ENCODE measurements at places on chromosomes 1 and 21.
A peak's percentile ranks its signal among the peaks of the same experiment; 100 is the strongest.

- no peak for DNase-seq
Observed at GRCh38 chr1:208085655-208086515, 158.3 kb downstream of the PLXNA2 start.

DNA sequence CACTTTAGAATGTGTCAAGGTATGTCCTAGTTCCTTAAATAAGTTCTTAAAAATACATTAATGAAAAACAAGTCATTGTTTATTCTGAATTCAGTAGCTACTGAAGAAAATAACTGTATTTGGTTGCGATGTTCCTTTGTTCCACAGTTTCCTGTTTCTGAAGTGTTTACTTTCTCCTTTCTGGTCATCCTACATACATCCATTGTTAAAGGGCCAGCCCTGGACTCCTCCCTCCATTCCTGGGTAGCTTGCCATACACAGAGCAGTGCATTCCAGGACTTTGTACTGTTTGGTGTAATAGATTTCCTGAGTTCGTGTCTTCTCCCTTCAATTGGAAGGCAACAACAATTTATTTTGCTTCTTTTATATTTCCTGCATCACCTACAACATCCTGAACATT lies 845.4 kb upstream of the CXADR start:
- DNase-seq = no peak

DNA sequence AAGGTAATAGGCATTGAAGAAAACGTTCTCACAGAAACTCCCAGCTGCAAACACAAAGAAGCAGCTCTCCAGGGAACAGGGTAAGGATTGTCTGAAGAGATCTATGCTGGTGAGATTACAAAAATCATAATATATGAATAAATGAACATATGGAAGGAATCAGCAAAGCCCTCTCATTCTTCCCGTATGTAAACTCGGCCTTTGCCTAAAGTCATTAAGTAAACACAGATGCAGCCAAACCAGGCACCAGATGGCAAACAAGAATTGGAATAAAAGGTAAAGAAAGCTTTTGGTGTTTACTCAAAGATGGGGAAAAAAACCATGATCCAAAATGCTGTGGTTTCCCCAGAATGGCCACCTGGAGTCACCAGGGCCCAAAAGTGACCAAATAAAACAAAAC lies 76.6 kb upstream of the HOOK1 start:
- no peak for DNase-seq

DNA sequence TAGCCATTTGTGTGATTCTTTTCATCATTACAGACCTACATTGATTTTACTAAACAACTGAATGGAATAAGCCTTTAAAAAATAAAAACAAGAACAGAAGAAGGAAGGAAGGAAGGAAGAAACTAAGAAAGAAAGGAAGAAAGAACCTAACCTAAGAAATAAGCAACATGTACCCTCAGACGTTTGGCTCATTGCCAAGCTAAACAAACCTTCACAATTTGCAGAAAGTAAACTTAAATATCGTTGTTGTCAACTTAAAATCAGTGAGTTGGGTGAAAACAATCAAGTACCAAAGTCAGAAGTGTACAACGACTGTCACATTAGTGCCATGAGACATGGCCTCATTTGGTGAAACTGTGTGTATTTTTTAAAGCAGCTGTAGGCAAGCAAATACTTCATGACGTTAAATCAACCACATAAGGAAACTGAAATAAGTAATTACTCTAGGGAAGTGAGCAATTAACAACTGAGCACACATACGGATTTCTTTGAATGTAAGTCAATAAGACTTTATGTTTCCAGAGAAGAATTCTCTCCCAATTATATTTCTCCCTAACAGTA lies 313.1 kb upstream of the TMPRSS15 start:
- DNase-seq = no peak

DNA sequence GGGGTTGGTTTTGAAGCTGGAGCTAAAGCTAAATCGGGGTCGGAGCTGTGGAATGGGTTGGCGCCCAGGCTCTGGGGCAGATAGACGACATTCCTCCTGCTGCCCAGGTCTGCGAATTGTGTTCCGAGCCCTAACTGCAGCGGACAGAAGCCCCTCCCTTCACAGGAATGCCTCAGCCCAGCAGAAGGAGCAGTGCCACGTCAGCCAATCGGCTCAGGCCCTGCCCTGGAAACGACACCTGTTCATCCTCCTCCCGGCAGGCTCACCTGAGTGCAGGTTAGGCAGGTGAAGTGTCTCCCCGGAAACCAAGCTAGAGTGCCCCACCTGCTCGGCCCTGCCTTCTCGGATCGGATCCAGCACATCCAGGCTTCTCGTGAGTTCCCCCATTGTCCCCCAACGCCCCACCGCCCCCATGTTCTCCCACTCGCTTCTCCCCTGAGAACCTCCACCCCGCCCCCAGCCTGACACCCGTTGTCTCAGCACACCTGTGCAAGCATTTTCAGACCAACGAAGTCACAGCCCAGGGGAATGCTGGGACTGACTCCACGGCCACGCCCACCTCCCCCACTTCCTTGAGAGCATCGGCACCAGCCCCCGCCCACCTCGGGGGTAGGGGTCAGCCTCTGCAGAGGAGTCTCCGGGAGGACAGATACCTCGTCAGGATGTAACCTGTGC lies 775 bp downstream of the TMEM125 start:
- no peak for DNase-seq

DNA sequence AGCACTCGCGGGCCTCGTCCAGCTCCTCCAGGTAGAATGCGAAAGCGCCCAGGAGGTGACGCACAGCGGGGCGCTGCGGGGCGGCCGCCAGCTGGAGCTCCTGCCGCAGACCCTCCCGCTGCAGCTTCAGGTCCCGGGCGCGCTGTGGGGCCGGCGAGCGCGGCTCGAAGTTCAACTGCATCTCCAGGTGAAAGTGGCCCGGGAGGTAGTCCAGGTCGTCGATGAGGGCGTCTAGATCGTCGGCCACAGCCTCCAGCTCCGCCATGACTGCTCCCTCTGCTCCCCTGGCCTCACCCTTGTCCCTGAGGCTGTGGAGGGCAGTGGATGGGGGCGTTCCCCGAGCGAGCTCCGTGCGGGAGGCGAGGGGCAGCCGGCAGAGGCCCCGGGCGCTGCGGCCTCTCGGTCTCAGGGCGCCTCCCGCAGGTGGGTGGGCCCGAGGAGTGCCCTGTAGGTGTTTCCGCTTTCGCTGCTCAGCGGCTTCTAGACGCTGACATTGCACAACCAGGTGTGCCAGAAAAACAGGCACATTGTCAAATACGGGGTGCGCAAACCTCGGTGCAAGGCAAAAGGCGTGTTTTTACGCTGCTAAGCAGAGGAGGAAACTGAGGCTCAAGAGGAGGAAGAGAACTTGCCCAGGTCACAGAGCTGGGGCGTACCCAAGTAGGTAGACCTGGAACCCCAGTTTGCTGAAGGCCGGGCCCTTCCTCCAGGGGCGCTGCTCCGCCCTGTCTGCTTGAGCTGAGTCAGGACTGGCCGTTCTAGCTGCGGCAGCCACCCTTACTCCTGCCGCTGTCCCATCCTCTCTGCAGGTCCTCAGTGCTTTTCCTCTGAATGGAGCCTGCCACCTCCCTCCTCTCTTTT lies at the start of gene TTC22:
Gene TTC22, minus strand, starts transcription at position 425 of the 861 bp plus-strand sequence. Its CDS starts 160 bp downstream, at position 265.
- DNase-seq = peak; percentile 56

GRCh38 chr1:37845786-37846185 lies 13.6 kb downstream of the MTF1 start:
- no peak for DNase-seq

- DNase-seq = no peak
Observed at GRCh38 chr1:26290882-26291261, 11.0 kb downstream of the SH3BGRL3 start.

GRCh38 chr1:37691497-37692077 lies 729 bp upstream of the CDCA8 start:
- DNase-seq = no peak

GRCh38 chr21:39972471-39972870 lies 105.2 kb downstream of the PCP4 start:
- DNase-seq = no peak

GRCh38 chr1:88680471-88680870 lies 3.6 kb upstream of the PKN2 start:
- DNase-seq = no peak

DNA sequence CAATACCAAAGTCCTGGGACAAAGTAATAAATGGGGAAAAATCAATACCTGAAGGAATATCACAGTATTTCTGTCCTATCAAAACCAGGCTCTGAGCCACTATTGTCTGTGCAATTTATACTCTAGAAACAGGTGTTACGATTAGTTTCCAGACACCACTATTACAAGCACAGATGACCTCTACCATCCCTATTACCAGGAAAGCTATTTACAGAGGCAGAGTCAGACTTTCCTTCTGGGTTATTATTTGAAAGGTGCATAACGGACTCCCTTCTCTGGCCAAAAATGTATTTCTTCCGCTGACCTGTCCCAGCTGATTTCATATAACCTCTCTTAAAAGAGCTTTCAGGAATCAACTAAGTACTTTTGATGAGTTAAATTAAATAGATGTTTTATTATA lies 154.6 kb upstream of the LRRC7 start:
- no peak for DNase-seq

GRCh38 chr1:157193219-157193618 lies 55.0 kb upstream of the ETV3 start:
- DNase-seq = no peak

GRCh38 chr1:189658381-189658780 lies 819.3 kb downstream of the BRINP3 start:
- DNase-seq = no peak

- DNase-seq = no peak
Observed at GRCh38 chr1:89436856-89437255, 73.0 kb downstream of the GBP6 start.

- no peak for DNase-seq
Observed at GRCh38 chr1:47724432-47724999, 272.7 kb downstream of the TRABD2B start.

- no peak for DNase-seq
Observed at GRCh38 chr1:39080831-39081270, 54.7 kb downstream of the NDUFS5 start.

- DNase-seq = no peak
Observed at GRCh38 chr1:61244114-61244513, 161.8 kb downstream of the NFIA start.

DNA sequence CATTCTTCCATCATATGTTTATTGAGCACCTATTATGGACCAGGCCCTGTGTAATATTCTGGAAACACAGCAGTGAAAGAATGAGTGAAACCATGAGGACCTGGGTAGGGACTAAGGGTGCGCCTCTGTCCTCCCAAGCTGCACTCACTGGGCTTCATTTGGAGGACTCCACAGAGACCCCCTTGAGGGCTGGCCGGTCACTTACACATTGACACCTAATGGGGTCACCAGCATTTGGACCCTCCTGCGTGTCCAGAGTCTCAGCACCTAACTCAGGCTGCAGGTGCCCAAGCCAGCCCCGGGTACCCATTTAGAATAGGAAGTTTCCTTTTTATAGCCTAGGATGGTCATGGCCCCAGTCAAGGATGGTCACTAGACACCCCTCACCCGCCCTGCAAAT lies 2.8 kb upstream of the FNDC5 start:
- DNase-seq = no peak

GRCh38 chr1:8682573-8682972 lies 134.9 kb downstream of the RERE start:
- no peak for DNase-seq

- no peak for DNase-seq
Observed at GRCh38 chr21:44940116-44940631, 345 bp downstream of the SLX9 start.

DNA sequence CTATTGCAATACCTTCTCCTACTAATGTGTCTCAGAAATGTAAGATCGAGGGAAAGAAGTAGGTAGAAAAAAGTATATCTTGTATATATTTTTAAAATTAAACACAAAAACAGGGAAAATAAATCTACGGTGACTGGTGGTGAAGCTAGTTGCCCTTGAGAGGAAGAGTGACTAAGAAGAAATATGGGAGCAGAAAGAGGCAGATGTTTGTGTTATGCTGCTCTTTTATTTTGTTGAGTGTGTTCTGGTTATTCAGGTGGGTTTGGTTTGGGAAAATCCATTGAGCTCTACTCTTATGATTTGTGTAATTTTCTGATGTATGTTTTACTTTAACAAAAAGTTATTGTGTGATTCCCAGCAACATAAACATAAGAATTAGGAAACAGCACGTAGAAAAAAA lies 444.9 kb upstream of the B3GALT2 start:
- DNase-seq = no peak

DNA sequence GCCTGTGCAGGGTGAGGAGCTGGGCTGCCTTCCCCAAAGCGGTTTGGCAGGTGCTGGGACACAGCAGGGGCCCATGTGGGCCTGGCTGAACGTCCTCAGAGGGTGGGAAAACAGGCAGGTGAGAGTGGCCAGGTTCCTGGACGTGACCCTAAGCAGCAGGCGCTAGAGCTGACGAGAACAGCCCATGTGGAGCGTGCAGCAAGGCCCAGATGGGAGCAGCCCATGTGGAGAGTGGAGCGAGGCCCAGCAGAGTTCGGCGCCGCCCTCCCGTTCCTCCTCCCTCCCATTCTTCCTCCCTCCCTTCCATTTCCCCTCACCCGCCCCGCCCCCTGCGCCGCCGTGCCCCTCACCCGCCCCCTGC lies 314.4 kb upstream of the VAMP3 start:
- DNase-seq = no peak

DNA sequence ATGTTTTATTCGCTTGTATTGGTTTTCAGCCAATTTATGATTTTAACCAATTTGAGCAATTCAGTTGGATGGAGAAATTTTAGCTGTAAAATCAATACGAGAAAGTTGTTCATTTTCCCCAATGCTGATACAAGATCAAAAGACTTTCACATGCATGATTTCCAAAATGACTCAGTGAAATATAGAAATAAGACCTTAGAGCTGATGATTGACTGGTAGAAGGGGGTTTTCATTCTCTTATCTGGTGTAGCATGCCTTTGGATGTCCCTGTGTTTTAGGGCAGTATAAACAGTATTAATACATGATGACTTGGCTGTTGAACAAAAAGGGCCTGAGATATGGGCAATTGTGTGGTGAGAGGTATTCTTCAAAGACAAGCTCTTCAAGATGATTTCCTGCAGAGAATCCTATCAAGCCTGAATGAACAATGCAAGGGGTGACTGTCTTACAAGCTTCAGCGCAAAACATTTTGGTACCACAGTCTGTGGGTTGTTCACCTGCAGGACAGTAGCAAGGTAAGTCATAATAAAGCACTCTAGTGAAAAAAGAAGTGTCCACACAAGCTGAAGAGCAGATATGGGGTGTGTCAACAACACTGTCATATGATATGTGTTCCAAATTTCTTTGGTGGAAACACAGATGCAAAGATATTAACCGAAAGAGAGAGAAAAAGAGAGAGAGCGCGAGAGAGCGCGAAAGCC lies 156.2 kb downstream of the TNFSF18 start:
- no peak for DNase-seq

GRCh38 chr1:230000493-230001184 lies 66.4 kb upstream of the GALNT2 start:
- no peak for DNase-seq

DNA sequence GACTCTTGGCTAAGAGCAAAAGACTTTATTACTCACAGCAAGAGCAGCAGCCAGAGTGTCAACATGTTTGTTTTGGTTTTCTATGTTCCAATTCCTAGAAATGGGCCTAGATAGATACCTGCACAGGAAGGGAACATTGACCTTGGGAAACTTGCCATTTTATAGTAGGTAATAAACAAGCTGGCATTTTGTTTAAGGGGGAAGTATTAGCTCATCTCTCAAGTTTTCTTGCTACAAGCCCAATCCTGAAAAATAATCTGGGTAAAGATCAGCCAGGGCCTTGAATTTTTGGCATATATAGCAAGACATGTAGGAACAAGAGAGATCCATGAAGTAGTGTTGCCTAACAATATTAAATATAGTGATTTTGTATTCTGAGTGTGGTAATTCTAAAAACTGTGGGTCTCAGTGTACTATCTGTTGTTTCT lies 51.4 kb upstream of the RGL1 start:
- no peak for DNase-seq

Data from stimulated activated naive CD4-positive, alpha-beta T cell (primary cell).